Central memory CD4-positive, alpha-beta T cell (primary cell): ENCODE measurements at places on chromosomes 1 and 21.

- DNase-seq = no peak
These were observed 8.4 kb upstream of the MRPS6 start for GRCh38 chr21:34065027-34065426.

- no peak for DNase-seq
These were observed 87.1 kb upstream of the COL6A1 start for GRCh38 chr21:45894450-45894825.

DNA sequence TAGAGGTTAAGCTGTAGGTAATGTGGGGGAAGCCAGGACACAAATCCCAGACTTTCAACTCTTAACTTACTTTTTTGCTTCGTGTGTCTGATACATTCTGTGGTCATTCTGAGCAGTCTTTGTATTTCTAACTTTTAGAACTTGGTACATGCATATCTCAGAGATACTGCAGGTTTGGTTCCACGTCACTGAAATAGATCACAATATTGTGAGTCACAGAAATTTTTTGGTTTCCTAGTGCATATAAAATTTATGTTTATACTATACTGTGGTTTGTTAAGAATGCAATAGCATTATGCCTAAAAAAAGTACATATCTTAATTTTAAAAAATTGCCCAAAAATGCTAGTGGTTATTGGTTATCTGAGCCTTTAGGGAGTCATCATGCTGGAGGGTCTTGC lies 3.2 kb downstream of the URB2 start:
- DNase-seq = no peak

GRCh38 chr1:2601721-2602303 lies 15.2 kb downstream of the PRXL2B start:
- no peak for DNase-seq

GRCh38 chr1:210448297-210448892 lies 119.7 kb downstream of the HHAT start:
- DNase-seq = peak; percentile 17

DNA sequence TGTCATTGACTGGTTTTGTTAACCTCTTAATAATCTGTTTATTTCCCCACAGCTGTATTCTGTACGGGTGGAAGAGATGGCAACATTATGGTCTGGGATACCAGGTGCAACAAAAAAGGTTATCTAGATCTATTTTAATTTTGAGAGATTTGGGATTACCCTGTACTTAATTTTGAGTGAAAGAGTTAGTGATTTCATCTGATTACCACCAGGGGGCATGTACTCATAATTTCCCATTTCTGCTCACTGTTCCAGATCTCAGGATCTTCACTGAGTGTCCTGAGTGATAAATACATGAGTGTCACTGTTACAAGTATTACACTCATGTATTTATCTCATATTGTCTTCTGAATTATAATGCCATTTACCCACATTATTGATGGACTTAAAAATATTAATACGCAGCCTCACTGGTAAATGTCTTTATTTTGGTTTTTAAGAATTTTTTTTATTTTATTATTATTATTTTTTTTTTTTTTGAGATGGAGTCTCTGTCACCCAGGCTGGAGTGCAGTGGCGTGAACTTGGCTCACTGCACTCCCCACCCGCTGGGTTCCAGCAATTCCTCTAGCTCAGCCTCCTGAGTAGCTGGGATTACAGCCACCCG lies 27.4 kb downstream of the DTL start:
- peak; percentile 32 for DNase-seq

DNA sequence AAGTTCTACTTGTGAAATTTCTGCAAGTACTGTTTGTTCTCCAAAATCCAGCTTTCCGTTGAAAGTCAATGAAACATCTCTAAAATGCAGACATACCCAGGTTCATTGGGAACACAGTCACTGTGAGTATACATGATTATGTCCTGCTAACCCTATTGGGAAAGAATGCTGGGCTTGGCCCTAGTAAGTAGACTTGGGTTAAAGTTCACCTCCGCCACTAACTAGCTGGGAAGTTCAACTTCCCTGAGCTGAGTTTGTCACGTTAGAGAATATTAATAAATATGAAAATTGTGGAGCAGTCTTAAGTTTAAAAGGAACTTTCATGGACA lies 10.5 kb upstream of the PGD start:
- DNase-seq = no peak

DNA sequence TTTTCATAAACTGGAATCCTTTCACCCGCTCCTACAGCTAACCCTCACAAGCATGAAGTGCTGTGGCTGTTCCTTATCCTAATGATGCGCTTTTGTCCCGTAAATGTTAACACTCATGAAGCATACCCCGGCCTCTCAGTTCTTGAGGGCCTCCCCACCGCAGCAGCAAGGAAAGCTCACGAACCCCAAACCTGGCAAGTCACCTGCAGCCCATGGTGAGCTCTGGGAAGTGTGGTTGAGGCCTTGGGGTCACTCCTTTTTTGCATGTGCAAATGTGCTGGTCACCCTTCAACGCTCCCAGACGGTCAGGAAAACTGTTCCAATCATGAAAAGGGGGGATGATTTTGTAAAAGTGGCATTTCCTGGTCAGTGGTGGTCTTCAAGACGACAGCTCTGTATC lies 124.6 kb downstream of the PRDM2 start:
- DNase-seq = no peak

- DNase-seq = no peak
These were observed 212.7 kb upstream of the ESRRG start for GRCh38 chr1:216935901-216936300.

GRCh38 chr1:42730988-42731387 lies 9.0 kb downstream of the CLDN19 start:
- DNase-seq = no peak

- DNase-seq = no peak
These were observed 74.1 kb upstream of the IRF2BP2 start for GRCh38 chr1:234683861-234684632.

DNA sequence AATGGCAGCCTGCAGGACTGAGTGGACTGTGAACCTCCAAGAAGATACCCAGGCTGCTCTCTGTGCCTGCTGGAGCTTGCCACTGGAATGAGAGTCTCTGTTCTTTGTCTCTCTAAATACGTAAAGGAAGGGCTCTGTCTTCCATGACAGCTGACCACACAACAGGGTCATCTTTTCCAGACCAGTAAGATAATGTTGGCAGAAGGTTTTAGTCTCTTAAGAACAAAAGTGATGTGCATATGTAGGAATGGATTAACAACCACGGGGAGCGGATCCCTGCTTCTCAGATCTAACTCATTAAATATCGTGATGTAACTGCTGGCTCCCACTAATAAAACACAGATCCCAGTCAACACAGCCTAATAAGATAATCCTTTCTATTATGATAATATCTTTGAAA lies 67.5 kb downstream of the MAP10 start:
- no peak for DNase-seq

DNA sequence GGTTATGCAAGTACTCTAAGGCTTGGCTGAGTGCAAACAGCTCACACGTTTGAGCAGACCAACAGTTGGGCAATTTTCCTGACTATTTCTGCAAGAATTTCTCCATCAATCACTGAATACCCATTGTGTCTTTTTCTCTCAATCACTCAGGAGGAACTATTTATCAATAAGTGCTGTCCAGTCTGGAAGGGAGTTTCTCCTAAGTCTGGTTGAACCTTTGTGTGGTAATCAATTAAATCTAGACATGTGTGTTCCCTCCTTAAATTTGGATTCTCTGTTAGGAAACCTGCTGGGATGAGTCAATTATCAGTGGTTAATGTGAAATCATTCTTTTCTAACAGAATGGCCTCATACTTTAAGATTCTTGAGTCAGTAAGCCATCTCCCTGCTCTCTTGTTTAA lies 6.8 kb upstream of the AADACL3 start:
- no peak for DNase-seq

- DNase-seq = no peak
These were observed 47.1 kb upstream of the RPL11 start for GRCh38 chr1:23644555-23644866.

DNA sequence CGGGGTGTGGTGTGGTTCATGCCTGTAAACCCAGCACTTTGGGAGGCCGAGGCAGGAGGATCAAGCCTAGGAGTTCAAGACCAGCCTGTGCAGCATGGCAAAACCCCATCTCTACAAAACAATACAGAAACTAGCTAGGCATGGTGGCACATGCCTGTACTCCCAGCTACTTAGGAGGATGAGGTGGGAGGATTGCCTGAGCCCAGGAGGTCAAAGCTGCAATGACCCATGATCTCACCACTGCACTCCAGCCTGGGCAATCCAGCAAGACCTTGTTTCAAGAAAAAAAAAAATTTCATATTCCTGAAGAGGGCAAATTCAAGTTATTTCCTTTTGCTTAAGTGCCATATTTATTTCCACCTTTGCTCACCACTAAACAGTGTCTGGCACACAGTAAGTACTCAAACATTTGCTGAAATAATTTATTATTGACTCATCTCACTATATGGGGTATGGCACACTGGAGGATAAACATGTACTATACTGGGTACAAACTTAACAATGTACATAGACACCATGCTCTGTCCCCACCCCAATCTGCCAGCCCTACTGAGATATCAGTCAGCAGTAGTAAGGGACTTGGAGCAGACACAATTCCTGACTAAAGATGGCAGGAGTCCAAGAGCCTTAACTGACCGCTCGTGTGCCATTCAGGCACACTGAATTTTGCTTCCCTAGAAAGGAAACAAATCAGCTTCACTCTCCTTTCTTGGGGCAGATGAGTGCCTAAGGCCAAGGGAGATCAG lies 15.5 kb downstream of the MEAF6 start:
- no peak for DNase-seq

DNA sequence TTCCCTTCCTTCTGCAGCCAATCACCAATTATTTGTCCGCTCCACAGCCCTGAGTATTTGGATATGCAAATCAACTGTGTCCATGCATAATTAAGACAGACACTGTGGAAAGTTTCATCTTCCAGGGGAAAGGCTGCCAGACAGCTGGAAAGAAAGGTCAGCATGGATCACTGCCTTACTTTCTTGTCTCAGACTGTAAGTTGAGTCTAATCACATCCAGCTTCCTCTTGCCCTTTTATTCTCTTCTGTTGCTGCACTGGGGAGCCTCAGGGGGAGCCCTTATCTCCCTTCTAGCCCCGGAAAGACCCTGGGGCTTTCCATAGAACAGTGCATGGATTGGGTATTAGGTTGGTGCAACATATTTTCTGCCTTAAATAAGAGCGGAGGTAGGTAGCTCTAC lies 182.9 kb downstream of the OMA1 start:
- DNase-seq = no peak

- DNase-seq = no peak
These were observed 807.1 kb upstream of the PRMT6 start for GRCh38 chr1:106249365-106249764.

GRCh38 chr1:7153464-7153863 lies 368.2 kb downstream of the CAMTA1 start:
- DNase-seq = no peak

GRCh38 chr1:3672231-3672970 lies 20.1 kb downstream of the TP73 start:
- no peak for DNase-seq
